NB4 (cell line): ENCODE measurements at places on chromosomes 2 and 18.
A peak's percentile ranks its signal among the peaks of the same experiment; 100 is the strongest.

GRCh38 chr18:40849886-40850285 lies 1105.1 kb upstream of the PIK3C3 start:
- DNase-seq = no peak

DNA sequence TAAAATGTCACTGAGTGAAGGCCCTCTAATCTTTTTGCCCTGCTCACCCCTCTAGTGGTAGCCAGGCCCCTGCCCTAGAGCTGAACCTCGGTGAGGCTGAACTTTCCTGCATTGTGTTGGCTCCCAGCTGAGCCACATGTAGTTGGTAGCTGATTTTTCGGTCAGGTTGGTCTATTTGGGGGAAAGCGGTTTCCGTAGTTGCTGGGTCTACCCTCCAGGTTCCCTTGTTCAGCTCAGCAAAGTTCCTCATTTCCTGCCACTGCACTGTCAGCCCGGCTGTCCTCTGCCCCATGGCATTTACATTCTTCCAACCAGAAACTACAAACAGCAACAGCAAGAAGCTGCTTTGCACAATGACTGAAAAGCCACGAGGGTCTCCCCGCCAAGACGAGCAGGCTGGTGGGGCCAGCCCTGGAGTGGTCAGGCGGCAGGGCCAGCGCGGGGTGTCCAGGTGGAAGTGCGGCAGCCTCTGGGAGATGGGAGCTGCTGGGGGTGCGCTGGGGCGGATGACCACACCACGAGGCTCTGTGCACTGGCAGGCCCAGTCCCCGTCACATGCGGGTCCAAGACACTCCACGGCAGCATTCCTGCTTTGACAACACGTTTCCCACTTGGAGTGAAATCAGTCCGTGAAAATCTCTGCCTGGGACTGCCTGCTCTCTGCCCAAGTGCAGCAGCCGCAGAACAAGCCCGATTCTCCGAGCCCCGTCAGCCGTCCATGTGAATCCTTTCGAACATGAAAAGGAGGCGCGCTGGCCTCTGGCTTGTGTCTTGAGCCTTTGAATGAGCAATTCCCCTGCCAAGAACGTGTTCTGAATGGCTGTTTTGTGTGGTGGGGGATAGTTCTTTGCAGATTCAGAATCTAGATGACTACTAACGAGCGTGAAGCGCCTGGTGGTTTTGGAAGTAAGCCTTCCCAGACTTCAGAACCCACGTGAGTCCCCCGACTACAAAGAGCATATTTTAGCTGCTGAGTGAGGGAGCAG lies 159.4 kb downstream of the ASB1 start:
- peak; percentile 45 for DNase-seq

DNA sequence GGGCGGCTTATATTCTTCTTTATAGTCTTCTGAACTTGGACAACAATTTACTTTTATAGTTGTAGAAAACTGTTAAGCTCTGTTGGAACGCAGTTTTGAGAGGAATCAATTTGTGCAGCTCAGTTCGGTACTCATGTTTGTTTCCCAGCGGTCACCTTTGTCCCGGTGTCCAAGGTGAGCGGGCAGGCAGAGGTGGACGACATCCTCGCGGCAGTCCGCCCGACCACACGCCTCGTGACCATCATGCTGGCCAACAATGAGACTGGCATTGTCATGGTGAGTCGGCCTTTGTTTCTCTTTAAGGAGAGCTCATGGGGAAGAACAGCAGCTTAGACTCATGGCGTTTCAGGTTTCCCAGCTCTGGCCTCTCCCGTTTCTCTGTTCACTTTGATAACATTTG lies 18.6 kb upstream of the ESPNL start:
- no peak for DNase-seq

GRCh38 chr2:200781616-200782015 lies 30.1 kb upstream of the BZW1 start:
- no peak for DNase-seq

- DNase-seq = no peak
Measured at GRCh38 chr18:4096486-4096885, 358.6 kb downstream of the DLGAP1 start.

DNA sequence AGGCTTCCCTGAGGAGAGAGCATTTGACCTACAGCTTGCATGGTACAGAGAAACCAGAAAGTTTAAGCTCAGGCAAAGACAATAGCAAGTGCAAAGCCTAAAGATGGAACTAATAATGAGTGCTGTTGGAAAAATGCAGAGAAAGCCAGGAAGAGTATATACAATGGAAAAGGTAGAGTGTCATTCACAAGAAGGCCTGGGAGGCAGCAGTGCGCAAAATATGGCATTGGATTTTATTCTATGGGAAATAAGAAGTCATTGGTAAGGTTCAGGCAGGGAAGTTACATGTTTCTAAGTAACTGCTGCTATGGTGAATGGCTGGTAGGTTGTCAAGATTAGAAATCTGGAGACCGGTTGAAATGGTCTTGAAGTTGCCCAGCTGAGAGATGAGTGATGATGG lies 2167.3 kb upstream of the CELF4 start:
- DNase-seq = no peak

DNA sequence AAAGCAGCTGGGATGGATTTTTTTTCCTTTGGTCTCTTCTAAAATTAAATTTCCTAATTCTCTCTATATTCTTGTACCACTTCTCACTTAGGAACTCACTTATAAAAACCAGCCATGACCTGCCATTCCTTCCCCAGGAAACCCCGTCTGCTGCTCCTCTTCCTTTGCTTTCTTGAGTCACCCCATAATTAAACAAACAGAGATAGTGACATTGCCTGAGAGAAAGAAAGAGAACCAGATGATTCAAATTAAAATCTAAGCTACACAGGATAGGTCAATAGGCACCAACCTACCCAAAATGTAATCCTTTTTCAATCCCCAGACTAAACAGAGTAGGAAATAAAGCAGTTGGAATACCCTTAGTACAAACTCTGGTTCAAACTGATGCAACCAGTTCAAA lies 9.7 kb downstream of the STK39 start:
- DNase-seq = no peak

GRCh38 chr2:96928277-96928781 lies 58.1 kb downstream of the FAM178B start:
- DNase-seq = no peak

DNA sequence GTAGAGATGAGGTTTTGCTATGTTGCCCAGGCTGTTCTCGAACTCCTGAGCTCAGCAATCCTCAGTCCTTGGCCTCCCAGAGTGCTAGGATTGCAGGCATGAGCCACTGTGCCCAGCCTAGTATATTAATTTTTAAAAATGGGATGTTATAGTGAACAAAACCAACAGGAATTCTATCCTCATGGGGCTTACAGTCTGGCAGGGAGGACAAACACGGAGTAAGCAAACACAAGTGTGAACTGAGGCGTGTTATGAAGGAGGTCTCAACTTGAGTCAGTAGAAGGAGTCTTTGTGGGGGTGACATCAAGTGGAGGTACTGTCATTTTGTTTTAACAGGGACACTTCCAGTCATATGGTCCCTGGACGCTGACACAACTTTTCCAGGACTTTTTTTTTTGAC lies 33.1 kb downstream of the EMILIN2 start:
- no peak for DNase-seq

GRCh38 chr2:180644709-180645108 lies 335.7 kb upstream of the UBE2E3 start:
- DNase-seq = no peak

- peak; percentile 93 for DNase-seq
Measured at GRCh38 chr2:226002438-226002837, 602.9 kb downstream of the NYAP2 start.

- DNase-seq = peak; percentile 88
Measured at GRCh38 chr2:238425979-238426567, 654 bp upstream of the ASB1 start.

GRCh38 chr2:152444448-152444847 lies 109.5 kb downstream of the FMNL2 start:
- no peak for DNase-seq

- no peak for DNase-seq
Measured at GRCh38 chr2:114022360-114023085, 132.6 kb downstream of the ACTR3 start.

DNA sequence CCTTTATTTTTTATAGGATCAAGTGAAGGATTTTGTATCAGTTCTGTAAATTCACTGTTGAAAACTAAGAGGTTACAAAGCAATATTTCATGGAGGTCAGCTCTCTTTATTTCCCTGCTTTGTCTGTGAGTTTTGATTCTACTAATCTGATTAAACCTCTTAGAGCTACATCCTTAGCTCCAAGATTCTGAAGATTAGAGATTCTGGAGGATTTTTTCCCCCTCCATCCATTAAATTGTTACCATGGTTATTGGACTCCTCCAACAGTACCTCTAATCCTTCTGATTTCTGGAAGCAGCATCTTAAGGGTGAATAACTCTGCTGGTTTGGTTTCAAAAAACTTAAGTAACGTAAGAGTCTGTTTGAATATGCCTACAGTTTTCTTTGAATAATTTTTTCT lies 110.0 kb downstream of the TANC1 start:
- DNase-seq = no peak

DNA sequence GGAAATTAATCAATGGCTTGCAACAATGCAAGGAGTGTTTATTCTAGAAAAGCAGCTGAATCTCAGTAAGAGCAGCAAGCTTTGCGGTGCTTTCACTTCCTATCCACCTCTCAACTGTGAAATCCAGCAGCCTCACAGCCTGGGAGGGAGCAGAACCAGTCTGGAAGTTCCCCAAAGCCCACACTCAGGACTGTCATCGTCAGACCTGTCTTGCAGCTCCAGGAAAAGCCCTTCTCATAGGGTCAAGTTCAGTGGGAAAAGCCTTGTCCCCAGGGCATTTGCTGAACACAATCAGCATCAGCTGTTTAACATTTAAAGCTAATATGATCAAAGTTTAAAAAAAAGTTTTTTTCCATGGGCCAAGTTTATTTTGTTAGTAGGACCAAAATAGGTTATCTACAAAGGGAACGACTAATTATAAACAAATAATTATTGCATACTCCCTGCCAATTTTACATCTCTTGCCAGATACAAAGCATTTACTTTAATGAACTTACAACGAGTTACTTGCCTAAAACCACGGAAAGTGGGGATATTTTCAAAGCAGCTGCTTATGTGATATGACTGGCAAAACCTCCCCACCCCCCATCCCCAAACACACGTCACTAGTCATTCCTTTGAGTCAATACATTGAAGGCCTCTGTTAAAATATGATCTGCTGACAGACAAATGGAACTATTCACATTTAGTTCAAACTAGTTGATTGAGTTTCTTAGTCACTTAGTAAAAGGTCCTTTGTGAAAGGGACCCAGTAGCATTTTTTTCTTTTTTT lies 36.8 kb downstream of the PARD6G start:
- DNase-seq = no peak

DNA sequence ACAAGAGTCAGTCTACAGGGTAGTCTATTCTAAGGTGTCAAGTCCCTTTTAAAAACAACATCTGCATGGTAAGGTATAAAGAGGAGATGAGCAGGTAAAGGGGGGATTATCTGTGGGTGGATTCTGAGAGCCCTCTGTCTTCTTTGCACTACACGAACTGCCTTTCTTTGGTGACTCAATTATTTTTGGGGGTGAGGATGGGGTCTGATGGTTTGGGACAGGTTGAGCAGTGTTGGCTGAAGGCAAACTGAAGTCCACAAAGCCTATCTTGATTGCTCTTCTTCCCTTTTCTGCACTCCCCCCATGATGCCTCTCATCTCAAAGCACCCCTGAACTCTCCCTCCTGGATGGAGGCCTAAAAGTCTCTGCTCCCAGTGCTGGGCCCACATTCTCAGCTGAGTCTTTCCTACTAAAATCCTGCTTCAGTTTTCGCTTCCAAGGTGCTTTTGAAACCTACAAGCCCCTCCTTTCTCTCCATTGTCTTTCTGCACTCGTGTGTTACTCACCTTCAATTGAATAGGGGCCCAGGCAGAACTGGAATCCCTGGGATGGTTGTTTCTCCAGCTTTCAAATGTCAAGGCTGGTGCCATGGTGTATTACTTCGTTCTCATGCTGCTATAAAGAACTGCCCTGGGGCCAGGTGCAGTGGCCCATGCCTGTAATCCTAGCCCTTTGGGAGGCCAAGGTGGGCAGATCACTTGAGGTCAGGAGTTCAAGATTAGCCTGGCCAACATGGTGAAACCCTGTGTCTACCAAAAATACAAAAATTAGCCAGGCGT lies 64.3 kb downstream of the PRKCE start:
- no peak for DNase-seq

GRCh38 chr2:88737385-88737784 lies 45.9 kb downstream of the RPIA start:
- no peak for DNase-seq

DNA sequence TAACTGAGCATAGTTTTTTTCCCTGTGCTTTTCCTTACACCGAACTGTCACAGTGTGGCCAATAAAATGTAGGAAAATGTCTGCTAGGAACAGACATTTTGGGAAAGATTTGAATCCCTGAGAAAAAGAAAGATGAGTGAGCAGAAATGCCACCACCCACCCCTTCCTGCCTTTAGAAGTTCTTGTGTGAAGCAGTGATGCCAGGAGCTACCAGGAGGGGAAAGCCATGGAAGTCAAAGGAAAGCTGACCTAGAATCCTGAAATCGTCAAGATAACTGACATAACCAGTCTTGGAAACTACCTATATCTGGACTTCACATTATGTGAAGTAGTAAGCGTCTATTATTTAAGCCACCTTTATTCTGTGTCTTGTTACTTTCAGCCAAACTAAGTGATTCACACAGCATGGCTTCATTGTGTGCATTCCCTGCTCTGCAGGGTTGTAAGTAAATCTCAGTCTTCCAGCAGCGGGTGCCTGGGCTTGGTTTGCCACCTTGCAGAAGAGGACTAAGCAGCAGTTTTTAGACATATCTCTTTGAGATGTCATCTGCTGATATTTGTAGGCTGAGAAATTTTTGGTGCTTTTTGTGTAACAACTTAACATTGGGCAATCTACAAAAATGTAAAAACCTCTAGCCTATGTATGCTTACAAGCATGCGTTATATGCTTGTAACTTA lies 11.2 kb upstream of the SPRED2 start:
- DNase-seq = no peak

- DNase-seq = peak; percentile 59
Measured at GRCh38 chr2:49490710-49491109, 336.4 kb upstream of the FSHR start.

DNA sequence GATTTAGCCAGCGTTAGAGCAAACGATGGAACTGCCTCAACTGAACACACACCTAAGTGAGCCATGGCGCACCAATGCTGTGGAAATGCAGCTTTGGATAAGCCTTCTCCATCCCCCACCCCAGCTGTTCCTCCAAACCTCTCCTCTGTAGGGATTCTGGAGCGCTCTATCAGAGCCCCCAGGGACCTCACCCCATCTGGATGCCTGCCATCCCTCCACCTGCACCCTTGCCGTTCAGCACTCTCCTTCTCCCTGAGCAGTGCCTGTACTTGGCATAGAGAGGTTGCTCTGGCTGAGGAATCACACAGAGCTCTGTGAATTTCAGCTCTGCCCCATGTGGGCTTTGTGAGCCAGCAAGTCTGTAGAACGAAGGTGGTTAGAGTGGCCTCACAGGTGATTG lies 42.8 kb upstream of the INHBB start:
- no peak for DNase-seq

DNA sequence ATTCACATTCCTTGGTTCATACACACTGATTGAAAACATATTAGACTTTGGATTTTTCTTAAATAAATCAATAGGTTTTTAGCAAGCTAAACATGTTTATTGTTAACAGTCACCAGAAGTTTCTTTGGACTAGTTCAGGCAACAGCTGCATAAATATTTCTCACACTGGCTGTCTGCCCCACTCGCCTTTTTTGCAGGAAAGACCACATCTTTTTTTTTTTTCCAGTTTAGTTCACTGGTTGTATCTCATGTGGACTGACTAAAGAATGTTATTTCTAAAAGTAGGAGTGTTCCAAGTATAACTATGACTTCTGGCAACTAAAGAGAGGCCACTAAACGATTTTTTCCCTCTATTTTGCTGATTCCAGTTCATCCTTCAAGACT lies 31.1 kb downstream of the SLC40A1 start:
- DNase-seq = no peak
